Effector memory CD4-positive, alpha-beta T cell (primary cell): ENCODE measurements at places on chromosomes 12 and 14.

DNA sequence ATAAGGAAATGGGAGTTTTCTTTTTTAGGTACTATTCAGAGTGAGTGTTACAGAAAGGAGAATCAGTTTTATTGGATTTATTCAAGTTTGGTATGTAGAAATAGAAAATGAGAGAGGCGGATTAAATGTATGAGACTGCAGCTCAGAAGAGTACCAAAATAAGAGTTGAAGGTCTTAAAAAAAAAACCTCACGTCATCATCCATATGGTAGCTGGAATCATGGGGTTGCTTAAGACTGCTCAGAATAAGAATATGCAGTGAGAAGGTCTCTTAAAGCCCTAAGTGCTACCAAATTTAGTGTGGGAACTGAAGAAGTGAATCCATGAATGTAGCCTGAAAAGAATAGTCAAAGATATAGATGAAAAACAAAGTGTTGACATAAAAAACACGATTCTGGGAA lies 825.5 kb upstream of the SEL1L start:
- no peak for DNase-seq

GRCh38 chr14:68075382-68076029 lies 255.9 kb downstream of the RAD51B start:
- DNase-seq, result no peak

DNA sequence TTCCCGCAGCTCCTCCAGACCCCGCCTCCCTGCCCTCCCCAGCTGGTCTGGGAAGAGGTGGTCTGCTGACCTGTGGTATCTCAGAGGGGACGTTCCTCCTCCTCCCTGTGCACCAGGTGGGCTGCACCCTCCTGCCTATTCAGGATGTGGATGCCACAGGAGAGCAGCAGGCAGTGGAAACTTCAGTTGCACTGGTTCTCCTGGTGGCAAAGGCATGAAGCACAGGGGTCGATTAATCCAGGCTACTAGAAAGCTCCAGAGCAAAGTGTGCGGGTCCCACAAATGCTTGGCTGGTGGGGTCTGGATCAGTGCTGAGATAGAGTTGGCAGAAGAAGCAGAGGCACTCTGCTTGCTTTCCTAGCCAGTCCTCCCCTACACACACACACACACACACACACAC lies 197.0 kb downstream of the SLC41A2 start:
- DNase-seq, result no peak

GRCh38 chr12:130353081-130353480 lies 15.4 kb downstream of the PIWIL1 start:
- DNase-seq, result no peak

DNA sequence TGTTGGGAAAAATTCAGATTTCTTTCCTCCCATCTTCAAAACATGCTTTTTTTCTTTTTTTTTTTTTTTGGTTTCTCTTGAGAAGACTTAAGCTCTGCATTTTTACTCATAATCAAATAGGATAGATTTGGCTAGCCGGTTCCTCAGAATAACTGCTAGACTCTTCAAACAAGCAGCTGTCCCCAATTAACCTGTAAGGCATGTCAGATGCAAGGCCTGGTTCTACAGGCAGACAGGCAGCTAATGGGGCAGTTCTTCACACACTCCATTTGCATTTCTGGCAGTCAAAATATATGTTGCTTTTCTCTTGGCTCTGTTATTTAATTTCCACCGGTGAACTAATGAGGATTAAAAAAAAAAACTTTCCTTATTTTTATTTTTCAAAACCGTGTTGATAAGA lies 228.0 kb upstream of the ATP2B1 start:
- DNase-seq, result no peak

DNA sequence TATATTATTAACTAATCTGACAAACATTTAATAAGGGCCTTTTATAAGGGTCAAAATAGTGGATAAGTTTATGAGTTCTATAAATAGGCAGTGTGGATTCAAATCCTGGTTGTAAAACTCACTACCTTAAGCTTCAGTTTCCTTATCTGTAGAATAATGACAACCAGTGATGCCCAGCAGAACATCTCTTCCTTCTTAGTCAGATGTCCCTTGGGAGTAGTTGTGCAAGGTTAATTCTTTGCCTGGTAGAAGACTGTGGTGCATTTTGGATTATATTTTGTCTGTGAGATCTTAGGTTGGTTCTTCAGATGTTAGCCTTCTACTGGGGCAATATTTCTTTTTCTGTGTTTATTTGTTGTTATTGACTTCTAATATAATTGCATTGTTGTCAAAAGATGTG lies 59.5 kb downstream of the ARID2 start:
- DNase-seq, result no peak

DNA sequence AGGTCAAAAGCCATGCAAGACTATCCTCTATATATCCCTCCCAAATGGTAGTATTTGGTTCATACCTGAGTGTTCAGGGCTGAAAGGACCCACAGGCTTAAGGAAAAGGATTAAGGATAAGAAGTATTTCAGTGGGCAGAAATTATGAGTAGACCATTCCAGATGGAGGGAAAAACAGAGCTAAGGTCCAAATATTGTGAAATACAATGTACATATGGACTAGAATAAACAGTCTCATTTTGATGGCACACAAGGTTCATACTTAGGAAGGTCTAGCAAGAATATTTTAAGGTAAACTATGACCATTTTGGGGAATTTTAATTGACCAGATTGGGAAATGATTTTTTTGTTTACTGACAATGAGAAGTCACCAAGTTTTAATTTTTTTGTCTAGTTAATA lies 124.6 kb downstream of the PRKD1 start:
- no peak for DNase-seq

DNA sequence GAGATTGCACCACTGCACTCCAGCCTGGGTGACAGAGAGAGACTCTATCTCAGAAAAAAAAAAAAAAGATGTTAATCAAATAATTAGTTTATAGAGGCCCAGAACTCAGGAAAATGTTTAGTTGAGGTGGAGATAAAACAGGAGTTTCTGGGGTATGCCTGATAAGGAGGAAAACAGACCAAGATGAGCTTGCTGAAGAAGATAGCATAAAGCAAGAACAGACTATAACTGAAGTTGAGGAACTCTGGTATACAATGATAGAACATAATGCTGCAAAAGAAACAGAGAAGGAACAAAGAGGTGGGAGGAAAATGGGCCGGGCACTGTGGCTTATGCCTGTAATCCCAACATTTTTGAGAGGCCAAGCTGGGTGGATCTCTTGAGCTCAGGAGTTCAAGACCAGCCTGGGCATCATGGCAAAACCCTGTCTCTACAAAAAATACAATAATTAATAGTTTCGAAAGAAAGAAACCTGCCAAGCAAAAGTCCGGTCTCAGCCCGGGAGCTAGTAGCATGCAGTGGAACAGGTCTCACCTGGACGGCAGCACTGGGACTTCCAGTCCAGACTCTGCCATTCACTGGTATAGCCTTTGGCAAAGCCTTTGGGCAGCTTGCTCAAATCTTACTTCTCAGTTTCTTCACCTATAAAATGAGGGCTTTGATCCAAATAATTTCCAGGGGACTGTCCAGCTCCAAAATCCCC lies 25.4 kb downstream of the SLC35E3 start:
- no peak for DNase-seq

DNA sequence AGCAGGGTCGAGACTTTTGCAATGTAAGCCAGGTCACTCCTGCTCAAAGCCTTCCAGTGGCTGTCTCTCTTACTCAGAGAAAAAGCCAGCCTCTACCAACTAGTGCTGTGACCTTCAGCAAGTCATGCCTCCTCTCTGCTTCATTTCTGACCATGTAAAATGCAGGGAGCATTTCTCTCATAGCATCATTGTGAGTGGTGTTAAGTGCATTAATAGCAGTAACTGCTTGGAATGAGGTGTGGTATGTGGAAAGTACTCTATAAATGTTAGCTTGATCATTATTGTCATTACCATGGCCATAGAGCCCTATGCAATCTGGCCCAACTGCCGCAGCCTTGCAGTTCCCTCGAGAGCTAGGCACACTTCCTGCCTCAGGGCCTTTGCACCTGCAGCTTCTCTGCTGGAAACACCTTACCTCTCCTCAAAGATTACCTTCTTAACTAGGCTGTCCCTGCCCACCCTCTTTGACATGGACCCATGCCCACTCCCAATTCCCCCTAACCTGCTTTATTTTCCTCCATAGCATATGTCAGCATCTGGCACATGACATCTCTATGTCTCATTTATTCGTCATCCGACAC lies 10.9 kb downstream of the PLEKHD1 start:
- DNase-seq, result no peak

DNA sequence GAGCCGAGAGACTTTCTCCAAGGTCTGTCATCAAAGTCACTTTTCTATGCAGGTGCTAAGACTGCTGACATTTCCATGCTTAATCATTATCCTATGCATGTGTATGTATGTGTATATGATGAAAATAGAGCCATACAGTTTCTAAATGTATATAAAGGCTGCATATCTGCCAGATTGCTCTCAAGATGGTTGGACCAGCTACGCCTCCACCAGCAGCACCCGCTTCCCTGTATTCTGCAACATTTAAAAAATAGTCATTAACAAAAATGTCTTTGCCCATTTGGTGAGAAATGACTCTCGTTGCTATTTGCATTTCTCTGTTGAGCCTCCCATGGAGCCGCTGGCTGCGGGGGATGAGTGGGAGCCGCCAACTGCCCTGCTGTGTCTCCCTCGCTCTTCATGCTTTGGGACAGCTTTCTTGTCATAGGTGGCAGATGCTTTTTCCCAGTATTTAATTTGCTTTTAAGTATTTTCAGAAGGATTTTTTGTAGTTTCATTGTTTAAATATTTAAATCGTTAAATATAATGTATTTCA lies 54.7 kb downstream of the DYNC1H1 start:
- no peak for DNase-seq

DNA sequence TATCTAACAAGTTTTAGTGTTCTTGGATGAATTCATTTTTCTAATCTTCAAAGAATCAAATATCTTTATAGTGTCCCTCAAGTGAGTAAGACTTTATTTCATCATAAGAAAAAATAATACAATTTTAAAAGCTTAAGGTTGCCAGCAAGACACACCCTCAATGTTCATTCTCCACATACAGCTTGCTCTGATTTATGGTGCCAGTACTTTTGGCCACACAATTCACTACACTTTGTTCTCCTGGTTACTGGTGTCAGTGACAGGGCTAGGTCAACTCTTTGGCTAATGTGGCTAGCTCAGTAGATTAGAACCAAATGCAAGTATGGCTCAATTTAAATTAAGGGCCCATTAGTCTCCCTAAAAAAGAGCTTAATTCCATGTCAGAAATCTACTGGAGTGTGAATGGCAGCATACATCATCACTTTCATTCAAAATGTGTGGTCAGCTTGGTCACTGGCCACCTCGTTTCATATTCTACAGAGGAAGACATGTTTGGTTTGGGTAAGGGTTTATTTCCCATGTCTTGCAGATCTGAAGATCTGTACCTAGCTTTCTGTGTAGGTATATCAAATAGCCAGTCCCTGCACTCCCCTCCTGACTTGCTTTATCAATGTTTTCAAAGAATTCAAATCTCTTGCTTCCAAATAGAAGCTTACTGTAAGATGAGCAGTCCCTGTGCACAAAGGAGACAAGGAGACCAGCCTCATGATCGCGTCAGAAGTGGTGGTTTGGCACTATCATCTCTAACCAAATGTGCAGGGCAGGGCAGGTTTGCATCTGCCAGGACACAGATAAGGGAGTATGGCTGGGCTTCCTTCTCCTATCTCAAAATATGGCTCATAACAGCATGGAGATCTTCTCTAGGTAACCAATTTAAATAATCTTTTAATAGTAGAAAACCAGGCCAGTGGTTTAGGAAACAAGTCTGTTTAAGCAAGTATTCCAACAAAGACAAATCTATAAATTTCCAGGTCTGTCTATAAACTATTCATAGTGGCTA lies 31.3 kb downstream of the HECTD4 start:
- no peak for DNase-seq

- DNase-seq, result no peak
Measured at GRCh38 chr12:14934511-14934910, 3.8 kb downstream of the ERP27 start.

DNA sequence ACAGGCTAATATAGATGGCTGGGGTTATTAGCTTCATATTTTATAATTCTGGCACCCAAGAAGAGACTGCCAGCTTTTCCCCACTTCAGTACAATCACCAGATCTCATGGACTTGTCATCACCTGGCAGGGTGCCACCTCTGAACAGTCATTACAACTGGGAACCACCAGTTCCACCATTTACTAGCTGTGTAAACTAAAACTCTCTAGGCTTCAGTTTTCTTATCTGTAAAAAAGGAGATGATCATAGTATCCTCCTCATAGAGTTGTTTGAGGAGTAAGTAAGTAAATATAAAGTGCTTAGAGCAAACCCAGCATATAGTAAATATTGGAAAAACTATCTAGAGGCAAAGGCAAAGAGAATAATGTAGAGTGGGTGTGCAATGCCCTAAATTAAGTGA lies 19.3 kb downstream of the CPNE8 start:
- no peak for DNase-seq

- DNase-seq, result no peak
Measured at GRCh38 chr12:90393089-90393488, 561.9 kb downstream of the CCER1 start.

- no peak for DNase-seq
Measured at GRCh38 chr12:19150273-19150900, 20.9 kb downstream of the PLEKHA5 start.

GRCh38 chr14:90505531-90505930 lies 108.7 kb downstream of the CALM1 start:
- DNase-seq, result no peak

- no peak for DNase-seq
Measured at GRCh38 chr14:97916100-97916499, 1118.9 kb downstream of the VRK1 start.

- no peak for DNase-seq
Measured at GRCh38 chr12:124648710-124649384, 81.4 kb upstream of the NCOR2 start.

DNA sequence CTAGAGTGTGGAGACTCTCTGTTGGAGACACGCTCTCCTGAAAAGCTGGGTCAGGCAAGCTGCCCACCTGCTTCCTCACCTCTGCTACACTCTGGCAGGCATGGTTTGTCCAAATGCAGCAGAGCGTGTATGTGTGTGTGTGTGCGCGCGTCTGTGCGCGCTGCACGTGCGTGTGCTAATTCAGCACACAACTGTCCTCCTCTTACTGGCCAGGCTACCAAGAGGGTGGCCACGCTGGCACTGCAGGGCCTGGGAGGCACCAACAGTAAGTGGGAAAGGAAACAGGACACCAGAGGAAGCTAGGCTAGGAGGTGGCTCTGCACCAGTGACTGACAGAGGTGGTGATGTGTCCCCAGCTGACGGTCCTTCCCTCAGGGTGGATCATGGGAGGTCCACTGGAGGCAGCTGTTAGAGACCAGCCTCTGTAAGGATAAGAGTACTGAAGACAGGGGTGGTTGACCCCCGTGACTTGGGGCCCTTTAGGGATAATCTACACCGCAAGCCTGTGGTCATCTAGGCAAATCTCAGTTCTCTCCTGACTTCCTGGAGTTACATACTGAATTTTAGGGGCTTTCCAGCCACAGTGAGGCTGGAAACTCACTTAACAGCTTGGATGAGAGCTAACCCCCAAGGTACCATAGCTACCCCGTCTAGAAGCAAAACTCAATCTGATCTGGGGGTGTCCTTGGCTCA lies 15.6 kb upstream of the TFCP2 start:
- DNase-seq, result no peak
